Vagina (tissue), 2 donors: ENCODE measurements at places on chromosomes 11 and 22.

GRCh38 chr11:8373519-8374432 is 110.1 kb upstream of the LMO1 start:
- H3K27ac ChIP-seq, result no peak overlapping the region
- H3K4me1 ChIP-seq, result no peaks in the 10 kb centered on the region

GRCh38 chr11:66637557-66638176 is 836 bp upstream of the RBM4 start:
- H3K27ac ChIP-seq, result peak overlapping the region; percentile 72
- no peaks in the 10 kb centered on the region for H3K36me3 ChIP-seq
- no peaks in the 10 kb centered on the region for H3K27me3 ChIP-seq

- no peaks in the 10 kb centered on the region for H3K36me3 ChIP-seq
- no peaks in the 10 kb centered on the region for H3K4me1 ChIP-seq
- H3K4me3 ChIP-seq, result no peak overlapping the region
- H3K27ac ChIP-seq, result no peak overlapping the region
These were observed 22.9 kb upstream of the FGF3 start for GRCh38 chr11:69841859-69842698.

DNA sequence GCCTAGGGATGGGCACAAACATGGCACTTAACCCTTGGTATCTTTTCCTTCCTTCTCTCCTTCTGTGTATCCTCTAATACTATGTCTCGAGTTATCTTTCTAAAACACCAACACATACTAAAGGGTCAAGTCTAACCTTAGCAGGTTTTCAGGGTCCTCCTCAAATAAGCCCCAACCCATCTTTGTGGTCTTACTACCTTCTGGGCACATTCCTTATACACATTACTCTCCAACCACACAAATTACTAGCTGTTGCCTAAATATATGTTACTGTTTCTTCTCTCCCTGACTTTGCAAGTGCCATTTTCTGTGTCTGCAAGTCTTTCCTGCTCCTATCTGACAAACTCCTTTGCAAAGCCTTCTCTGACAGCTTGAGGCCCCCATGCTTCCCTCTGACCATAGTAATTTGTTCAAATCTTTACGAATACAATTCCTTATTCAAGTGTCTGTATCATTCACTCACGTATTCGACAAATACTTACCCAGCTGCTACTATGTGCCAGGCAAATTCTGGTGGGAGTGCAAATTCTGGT is 15.8 kb upstream of the NUP160 start:
- H3K4me1 ChIP-seq, result no peaks in the 10 kb centered on the region
- H3K36me3 ChIP-seq, result no peaks in the 10 kb centered on the region
- H3K27ac ChIP-seq, result no peak overlapping the region
- no peak overlapping the region for H3K4me3 ChIP-seq
- H3K27me3 ChIP-seq, result no peaks in the 10 kb centered on the region
- no peak for DNase-seq

DNA sequence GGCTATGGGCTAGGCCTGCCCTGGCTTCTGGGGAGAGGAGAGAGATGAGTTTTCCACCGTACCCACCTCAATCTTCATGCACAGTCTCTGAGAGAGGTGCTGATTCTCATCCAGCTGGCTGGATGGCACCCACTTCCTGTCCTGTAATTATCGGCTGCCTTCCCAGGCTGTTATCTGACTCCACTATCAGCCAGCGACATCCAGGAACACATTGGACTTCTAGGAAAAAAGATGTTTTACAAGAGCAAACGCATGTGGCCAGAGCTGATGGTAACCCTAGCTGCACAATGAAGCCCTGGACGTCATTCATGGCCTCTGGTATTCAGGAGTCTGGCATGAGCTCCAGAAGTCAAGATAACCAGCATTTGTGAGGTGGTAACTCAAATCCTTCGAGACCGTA is 137.4 kb downstream of the EHF start:
- H3K36me3 ChIP-seq, result no peaks in the 10 kb centered on the region
- no peaks in the 10 kb centered on the region for H3K27me3 ChIP-seq
- peaks cover 4% of the 10 kb centered on the region for H3K4me1 ChIP-seq
- no peak overlapping the region for H3K27ac ChIP-seq
- no peak overlapping the region for H3K4me3 ChIP-seq

- no peaks in the 10 kb centered on the region for H3K27me3 ChIP-seq
- no peaks in the 10 kb centered on the region for H3K36me3 ChIP-seq
- DNase-seq, result no peak
- no peaks in the 10 kb centered on the region for H3K4me1 ChIP-seq
- no peak overlapping the region for H3K27ac ChIP-seq
These were observed 25.8 kb downstream of the DDIAS start for GRCh38 chr11:82927264-82927880.

DNA sequence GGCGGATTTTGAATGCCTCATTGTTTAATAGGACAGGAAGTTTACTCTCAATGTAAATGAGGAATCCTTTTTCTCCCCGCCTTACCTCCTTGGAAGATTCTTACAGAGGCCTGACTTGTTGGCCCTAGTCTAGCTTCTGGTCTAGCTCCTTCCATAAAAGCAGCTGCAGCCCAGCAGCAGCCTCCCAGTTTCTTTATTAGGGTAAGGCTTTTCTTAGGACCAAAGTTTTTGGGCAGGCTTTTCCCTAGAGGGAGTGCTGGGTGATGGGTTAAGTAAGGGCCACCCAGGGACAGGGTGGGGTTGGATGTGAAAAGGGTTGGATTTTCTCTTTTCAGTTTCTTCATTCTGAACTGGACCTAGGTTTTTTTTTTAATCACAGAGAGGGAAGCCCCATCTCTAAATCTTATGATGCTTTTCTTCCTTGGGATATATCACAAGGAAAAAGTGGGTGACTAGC is 49.7 kb downstream of the LIF start:
- peaks cover 43% of the 10 kb centered on the region for H3K4me1 ChIP-seq
- no peaks in the 10 kb centered on the region for H3K36me3 ChIP-seq
- H3K27me3 ChIP-seq, result no peaks in the 10 kb centered on the region
- no peak overlapping the region for H3K4me3 ChIP-seq
- peak overlapping the region; percentile 87 for H3K27ac ChIP-seq
- no peak for DNase-seq

DNA sequence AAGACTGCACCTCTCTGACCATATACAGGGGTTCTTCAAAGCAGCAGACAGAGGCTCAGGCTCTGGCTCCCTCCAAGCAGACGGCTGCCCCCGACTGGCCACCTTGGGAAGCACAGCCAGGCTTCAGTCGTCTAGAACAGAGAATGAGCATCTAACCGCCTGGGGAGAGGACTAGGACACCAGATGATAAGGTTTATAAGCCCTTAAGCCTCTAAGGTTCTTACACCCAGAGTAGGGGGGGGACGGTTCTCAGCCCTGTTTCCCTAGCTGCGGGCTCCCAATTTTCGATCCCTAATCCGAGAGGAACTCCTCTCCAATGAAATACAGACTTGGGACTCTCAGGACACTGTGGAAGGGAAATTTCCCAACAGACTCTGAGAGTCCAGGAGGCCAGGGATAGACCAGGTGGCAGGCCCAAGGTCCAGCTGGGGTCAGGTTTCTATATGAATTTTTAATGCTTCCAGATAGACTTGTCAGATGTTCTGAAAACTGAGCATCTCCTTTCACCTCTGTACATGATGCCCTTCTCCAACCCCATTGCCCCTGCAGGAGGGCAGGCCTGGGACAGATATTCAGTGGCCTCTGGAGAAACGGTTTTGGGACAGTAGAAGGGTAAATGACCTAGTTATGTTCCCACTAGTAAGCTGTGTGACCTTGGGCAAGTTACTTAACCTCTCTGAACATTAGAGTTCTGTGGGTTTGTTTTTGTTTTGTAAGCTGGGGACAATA is 20.2 kb downstream of the RTN4RL2 start:
- no peak for DNase-seq
- H3K4me1 ChIP-seq, result peaks cover 32% of the 10 kb centered on the region
- no peaks in the 10 kb centered on the region for H3K36me3 ChIP-seq
- no peak overlapping the region for H3K27ac ChIP-seq
- H3K27me3 ChIP-seq, result no peaks in the 10 kb centered on the region

- H3K4me3 ChIP-seq, result no peak overlapping the region
- H3K36me3 ChIP-seq, result no peaks in the 10 kb centered on the region
- DNase-seq, result no peak
- H3K4me1 ChIP-seq, result no peaks in the 10 kb centered on the region
- H3K27me3 ChIP-seq, result no peaks in the 10 kb centered on the region
- no peak overlapping the region for H3K27ac ChIP-seq
These were observed 26.8 kb upstream of the RAG1 start for GRCh38 chr11:36540998-36541397.

GRCh38 chr11:33928564-33928963 is 36.7 kb upstream of the LMO2 start:
- no peak overlapping the region for H3K27ac ChIP-seq
- no peak overlapping the region for H3K4me3 ChIP-seq
- no peaks in the 10 kb centered on the region for H3K27me3 ChIP-seq
- no peak for DNase-seq

DNA sequence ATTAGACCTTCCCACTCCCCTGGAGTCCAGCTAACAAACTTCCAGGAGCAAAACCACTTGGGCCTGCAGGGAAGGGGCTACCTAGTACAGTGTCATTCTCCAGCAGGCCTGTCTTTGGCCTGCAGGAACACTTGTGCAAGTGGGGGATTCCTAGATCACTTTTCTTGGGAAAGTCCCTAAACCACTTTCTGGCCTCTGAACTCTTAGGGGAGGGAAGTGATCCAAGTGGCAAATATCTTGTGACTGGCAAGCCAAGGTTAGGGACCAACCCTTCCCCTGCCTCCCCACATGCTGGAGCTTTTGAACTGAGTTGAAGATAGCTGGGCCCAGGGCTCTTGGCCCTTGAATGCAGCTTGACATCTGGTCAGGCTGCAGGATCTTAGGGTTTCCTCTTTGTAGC is 17.2 kb downstream of the PPFIBP2 start:
- H3K4me1 ChIP-seq, result no peaks in the 10 kb centered on the region
- no peak for DNase-seq
- H3K36me3 ChIP-seq, result no peaks in the 10 kb centered on the region
- H3K27ac ChIP-seq, result no peak overlapping the region

DNA sequence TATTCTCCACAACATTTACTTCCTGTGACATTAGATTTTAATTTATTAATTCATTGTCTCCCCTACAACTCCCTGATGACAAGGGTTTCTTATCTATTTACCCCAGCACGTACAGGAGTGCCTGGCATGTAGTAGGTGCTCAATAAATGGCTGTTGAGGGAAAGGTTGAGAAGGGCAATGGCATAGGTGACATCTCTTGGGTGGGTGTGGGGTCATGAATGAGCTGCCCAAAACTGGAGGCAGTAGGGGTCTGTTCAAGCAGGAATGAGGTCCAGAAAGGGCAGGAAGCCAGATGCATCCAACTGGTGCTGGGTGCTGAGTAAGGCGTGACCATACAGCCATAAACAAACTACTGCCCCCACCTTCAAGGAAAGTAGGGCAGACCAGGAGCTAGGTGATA is 2.8 kb downstream of the VWCE start:
- peaks cover 32% of the 10 kb centered on the region for H3K4me1 ChIP-seq
- DNase-seq, result no peak
- H3K36me3 ChIP-seq, result no peaks in the 10 kb centered on the region

GRCh38 chr11:4191031-4191571 is 96.5 kb downstream of the RRM1 start:
- peak; percentile 92 for DNase-seq
- H3K4me3 ChIP-seq, result no peak overlapping the region
- H3K27ac ChIP-seq, result no peak overlapping the region
- peaks cover 14% of the 10 kb centered on the region for H3K4me1 ChIP-seq

- no peak for DNase-seq
- no peak overlapping the region for H3K27ac ChIP-seq
- H3K27me3 ChIP-seq, result no peaks in the 10 kb centered on the region
- H3K4me1 ChIP-seq, result peaks cover 3% of the 10 kb centered on the region
- no peaks in the 10 kb centered on the region for H3K36me3 ChIP-seq
These were observed 25.5 kb upstream of the EHF start for GRCh38 chr11:34595391-34595790.
